ENCODE measurements at places on chromosomes 16 and 17.
A peak's percentile ranks its signal among the peaks of the same experiment; 100 is the strongest.

DNA sequence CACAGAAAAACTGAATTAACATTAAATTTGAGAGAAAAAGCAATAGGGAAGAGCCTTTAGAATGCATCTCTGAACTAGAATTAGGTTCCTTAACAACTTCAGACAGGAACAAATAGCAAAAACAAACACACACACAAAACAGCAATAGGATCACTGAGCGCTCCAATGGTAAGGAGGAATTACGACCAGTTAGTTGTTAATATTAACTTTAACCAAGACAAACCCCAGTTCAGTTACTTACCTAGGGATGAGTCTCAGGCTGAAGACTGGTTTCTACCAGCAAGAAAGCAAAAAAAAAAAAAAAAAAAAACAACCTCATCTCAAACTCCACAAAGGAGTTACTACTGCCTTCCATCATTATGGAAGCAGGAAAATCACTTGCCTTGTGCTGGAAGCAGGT lies 14.6 kb downstream of the DHRS7B start:
- no peak for DNase-seq

DNA sequence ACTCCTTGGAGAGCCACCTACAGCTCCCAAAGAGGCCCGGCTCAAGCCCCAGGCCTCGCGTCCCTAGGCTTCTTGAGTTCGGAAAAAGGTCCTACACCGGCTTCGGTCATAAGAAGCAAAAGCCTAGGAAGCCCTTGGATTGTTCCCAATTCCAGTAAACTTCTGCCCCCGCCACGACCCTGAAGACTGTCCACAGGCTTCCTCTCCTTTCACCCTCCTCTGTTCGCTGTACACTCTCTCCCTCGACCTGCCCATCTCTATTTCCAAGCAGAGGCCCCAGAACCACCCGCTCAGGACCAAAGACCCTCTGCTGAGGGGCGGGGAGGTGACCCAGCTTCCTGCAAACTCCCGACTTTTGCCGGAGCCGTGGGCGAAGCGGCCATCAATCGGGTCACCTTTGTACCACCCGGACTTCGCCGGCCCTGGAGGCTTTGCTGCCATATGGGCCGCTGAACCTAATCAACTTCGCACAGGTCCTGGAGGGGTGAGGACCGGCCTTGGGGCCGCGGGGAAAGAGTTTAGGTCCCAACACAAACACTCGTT lies 2.7 kb downstream of the HOXB2 start:
- DNase-seq: peak; percentile 37

- no peak for DNase-seq
These were observed 258.8 kb upstream of the CDH5 start for GRCh38 chr16:66107661-66108060.

- DNase-seq: no peak
These were observed 105.9 kb downstream of the IRX3 start for GRCh38 chr16:54180421-54181359.

DNA sequence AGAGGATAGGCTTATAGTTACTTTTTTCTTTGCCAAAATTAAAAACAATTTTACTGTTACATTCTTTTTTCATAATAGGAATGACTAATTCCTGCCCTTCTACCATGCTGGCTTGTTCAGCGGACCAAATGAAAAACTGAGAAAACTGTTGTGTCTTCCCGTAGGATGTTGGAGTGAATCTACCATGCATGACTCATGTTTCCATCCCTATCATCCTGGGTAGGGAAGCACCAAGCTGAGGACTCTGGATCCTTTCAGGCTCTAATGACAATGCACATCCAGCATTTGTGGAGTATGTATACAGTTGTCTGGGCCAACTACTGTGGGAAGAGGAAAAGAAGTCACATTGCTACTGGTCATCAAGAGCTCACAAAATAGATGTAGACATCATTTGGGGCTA lies 41.1 kb upstream of the DHX8 start:
- DNase-seq: no peak

GRCh38 chr17:46770818-46771560 lies 47.5 kb downstream of the WNT3 start:
- peak; percentile 49 for DNase-seq

DNA sequence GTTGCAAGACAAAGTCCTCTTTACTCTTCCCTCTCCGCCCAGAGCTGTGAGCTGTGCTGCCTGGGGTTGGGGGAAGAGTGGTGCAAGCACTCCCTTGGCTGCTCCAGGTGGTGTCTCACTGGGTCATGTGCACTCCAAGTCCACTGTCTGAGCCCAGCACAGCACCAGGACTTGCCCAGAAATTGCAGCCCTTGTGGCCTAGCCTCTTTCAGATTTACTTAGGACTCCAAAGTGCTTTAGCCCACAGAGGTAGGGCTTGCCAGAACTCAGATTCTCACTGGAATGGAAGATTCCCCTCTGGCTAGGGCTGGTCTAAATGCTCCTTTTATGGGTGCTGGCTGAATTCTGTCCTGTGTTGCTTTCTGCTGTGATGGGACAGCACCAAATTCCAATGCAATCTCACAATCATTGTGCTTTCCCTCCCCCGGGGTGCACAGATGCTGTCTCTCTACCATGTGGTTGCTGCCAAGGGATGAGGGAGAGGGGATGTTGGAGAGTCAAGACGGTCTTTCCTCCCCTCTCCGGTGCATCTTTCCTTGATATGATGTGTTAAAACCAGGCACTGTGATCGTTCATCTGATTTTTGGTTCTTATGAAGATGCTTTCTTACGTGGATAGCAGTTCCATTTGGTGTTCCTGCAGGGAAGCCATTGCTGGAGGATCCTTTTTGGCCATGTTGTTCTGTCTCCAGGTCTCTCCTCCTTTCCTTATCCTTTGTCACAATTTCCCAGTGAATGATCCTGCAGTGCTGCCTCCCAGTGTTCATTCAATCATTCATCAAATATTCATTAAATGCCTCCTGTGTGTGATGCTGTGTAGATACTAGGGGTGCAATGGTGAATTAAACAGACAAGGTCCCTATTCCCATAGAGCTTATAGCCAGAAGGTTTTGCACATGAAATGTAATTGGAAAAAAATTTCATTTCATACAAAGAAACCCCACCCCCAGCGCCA lies 216.3 kb downstream of the SPECC1 start:
- DNase-seq: no peak

GRCh38 chr16:67959536-67960329 lies 8.7 kb downstream of the SLC12A4 start:
- no peak for DNase-seq

DNA sequence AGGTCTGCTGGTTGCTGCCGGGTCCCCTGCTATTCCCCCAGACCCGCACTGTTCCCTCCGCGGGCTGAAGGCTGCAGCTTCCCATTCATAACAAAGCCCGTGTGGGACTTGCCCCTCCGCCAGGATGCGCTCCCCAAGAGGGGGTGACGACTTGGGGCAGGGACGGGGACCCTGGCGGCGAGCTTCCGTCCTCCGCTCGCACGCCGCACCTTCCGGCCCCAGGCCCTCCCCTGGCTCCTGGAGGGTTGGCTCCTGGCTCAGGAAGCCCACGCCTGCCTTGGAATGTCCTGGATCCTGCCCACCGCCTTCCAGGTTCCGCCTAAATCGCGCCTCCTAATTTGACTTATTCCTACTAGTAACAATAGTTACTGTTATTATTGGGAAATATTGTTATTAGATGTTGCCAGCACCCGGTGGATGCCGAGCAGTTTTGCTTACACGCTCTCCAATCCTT lies 1.1 kb upstream of the TFAP4 start:
- peak; percentile 67 for DNase-seq

DNA sequence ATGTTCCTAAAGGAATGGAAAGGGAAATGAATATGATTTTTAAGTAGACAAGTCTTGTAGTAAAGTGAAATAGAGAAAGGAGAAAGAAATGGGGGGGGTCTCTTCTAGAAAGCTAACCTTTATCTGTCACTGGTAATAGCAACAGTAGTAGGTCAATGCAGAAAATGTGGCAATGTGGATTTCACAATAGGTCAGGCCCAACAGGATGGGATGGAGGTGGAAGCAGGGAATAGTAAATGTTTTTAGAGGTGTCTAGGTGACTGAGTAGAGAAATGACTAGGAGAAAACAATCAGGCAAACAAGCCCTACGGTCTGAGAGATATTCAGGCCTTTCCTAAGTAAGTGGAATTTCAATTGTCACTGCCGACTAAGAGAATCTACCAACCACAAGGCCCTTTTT lies 6.0 kb upstream of the RSKR start:
- no peak for DNase-seq

All from stimulated activated CD4-positive, alpha-beta T cell treated with anti-CD3 and anti-CD28 coated beads, Interleukin-2, amount 100 ng/mL, for 24 hours (primary cell).